ENCODE measurements at places on chromosomes 6 and 20.

GRCh38 chr20:62812907-62813200 is 4.0 kb upstream of the COL9A3 start:
- DNase-seq, result no peak

GRCh38 chr6:33442283-33442682 is 12.1 kb upstream of the ZBTB9 start:
- no peak for DNase-seq

DNA sequence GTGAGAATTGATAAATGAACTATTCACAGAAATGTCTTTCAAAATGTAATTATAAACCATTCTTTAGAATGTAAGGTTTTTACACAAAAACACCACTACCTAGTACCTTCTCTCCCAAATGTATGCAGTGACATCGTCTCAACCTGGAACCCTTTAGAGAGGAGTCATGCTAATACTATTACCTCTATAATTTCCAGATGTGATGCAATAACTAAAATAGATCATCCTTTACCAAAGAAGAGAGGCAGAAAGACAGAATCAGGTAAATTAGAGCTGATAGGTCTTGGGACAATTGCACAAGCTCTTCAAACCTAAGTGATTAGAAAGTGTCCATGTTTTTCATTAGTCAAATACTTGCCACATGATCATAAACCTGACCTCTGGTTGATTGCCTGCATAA is 96.7 kb downstream of the HDGFL1 start:
- no peak for DNase-seq

DNA sequence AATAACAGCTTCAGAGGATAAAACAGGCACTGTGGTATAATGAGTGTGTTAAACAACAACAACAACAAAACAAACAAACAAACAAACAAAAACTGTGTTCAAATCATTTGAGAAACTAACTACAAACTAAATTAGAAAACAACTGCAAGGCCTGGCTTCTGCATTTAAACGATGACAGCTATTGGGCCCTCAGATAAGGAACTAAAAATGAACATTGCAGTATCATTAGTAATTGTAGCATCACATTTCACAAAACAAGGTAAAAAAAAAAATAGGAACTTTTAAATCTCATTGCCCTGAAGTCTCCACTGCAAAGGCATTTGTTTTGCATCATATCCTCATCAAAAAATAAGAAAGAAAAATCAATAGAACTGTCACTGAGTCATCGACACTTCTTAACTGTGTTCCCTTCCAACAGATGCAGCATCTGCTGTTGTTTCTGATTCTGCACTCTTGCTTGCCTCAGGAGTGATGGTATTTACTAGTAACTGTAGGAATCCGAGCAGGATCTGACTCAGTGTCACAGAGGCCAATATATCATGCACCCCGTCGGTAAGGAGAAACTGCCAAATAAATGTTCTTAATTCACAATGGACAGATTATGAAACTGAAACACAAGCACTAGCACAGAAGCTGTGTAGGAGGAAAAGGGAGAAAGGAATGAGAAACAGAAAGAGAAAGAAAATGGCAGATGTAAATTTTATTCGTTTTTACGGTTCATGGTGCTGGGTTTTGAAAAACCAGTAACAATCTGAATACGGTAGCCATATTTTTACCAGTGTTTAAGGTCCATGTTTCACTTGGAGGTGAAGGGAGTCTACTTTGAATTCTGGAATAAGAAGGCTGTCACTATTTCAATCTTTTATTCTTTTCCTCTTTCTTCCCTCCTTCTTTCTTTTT is 365.7 kb upstream of the EPHA7 start:
- DNase-seq, result no peak

DNA sequence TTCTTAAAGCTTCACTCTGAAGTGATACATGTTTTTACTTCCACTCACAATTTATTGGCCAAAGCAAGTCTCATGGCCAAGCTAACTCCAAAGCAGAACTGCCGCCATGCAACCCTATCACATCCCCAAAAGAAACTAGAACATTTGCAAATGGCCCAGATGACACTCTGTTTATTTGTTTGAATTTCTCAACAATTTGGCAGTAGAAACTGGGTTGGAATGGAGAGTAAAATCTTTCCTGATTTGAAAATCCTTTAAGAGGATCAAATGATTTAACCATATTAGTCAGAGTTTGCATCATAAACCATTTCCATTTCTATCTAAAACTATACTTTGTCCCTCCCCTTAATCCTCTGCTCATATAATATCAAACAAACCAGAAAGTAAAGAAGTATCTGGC is 39.1 kb upstream of the E2F3 start:
- no peak for DNase-seq

- no peak for DNase-seq
These were observed 23.7 kb upstream of the KIF16B start for GRCh38 chr20:16596991-16597390.

DNA sequence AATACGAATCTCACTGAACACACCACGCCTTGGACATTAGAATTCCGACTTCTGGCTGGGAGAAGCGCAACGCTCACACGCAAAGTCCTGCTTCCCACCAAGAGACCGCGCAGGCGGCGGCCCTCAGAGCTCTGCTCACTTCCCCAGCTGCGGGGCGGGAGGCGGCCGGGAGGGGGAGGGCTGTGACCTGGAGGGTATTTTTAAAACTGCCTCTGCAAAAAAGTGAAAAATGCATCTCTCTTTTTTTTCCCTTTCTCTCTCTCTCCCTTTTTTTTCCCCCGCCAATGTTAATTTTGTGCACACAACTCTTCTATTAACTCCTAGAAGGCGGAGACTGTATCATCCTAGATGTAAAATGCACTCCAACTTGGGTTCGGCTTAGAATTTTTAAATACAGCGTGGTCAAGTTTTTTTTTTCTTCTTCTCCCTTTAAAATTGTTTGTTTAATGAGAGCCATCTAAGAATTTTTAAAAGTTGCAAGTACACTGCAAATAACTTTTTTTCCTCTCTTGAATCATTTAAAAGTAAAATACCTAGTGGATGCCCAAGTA is 66.4 kb downstream of the STX11 start:
- no peak for DNase-seq

GRCh38 chr20:1526310-1526709 is 31.2 kb downstream of the SIRPD start:
- no peak for DNase-seq

DNA sequence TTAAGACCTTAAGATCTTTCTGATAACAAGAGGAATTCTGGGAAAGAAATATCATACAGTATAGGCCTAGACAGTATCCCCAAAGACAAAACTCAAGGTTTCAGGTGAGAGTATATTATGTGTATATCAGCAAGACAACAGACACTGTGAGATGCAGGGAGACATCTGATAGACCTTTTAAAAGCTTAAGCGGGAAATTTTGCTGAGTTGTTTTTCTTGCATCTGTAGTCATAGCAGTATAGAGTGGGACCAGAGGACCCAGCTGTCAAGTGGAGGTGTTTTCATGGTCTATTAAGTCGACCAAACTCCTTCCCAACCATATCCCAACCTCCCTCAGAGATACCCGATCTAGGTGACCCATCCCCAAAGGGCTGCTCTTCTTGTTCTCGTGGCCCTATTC is 98.1 kb upstream of the THEMIS start:
- no peak for DNase-seq

DNA sequence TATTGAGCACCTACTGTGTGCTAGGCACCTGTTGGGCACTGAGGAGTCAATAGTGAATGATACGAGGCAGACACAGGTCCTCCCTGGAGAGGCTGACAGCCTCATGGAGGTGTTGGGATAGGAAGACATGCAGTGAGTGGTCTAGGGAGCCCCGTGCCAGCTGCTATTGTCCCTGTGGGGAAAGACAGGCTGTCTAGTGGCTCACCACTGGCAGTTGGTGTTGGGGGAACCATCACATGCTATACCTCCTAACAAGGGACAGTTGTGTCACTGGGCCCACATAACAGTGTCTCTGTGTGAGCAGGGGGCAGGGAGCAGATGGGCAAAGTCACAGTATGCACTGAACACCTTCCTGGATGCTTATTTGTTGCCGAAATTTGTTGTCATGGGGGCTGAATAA is 45.9 kb upstream of the CTNNBL1 start:
- no peak for DNase-seq

GRCh38 chr20:22352019-22352418 is 232.4 kb downstream of the FOXA2 start:
- no peak for DNase-seq

- no peak for DNase-seq
These were observed 4.7 kb upstream of the C6orf132 start for GRCh38 chr6:42147138-42147562.

DNA sequence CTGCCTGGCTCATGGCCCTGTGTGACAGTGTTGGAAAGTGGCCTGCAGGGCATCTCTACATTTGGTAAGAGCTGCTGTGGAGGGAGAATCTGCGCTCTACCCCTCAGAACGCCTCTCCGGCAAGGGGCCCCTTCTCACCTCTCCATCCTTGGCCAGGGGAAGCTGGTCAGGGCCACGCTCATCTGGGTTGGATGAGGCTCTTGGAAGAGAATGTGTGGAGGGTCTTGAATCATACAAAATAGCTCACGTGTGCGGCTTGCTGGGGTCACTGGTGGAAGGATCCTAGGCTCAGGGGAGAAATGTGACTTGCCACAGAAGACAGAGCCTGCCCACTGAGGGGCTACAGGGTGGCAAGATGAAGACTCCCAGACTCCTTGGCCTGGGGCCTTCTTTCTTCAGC is 105.0 kb downstream of the SCML4 start:
- DNase-seq, result no peak

DNA sequence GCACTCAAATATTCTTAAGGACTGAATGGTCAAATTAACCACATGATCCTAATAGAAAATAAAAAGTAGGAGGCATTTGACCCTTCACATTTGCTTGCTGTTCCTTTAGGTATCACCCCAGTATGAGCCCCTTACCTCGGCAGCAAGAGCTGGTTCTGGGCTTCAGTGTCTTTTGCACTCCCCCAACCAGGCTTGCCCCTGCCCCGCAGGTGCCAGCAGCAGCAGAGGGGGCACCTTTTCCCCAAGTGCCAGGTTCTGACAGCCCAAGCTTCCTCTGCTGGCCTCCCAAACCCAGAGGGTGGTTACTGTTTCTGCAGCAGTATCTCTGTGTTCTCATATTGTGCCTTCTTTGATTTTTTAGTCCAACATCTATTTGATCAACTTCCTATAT is 23.2 kb downstream of the UBE2V1 start:
- no peak for DNase-seq

DNA sequence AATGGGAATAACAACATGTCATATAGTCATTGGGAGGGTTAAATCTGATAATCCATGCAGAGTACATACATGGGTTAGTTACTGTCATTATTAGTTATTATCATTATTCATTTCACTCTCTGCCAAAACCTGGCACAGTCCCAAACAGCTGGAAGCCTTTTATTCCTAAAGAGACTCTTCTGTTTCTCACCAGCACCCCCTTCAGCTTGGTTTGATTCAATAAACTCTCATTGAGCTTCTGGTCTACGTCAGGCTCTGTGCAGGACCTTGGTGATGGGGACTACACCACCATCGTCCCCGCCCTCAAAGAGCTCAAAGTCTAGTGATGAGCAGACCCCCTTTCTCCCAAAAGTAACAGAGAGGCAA is 2.3 kb downstream of the KCNK15 start:
- DNase-seq, result no peak

GRCh38 chr6:145506565-145506964 is 228.8 kb downstream of the EPM2A start:
- DNase-seq, result no peak

- DNase-seq, result no peak
These were observed 99.1 kb downstream of the ARMC2 start for GRCh38 chr6:108947114-108947854.

DNA sequence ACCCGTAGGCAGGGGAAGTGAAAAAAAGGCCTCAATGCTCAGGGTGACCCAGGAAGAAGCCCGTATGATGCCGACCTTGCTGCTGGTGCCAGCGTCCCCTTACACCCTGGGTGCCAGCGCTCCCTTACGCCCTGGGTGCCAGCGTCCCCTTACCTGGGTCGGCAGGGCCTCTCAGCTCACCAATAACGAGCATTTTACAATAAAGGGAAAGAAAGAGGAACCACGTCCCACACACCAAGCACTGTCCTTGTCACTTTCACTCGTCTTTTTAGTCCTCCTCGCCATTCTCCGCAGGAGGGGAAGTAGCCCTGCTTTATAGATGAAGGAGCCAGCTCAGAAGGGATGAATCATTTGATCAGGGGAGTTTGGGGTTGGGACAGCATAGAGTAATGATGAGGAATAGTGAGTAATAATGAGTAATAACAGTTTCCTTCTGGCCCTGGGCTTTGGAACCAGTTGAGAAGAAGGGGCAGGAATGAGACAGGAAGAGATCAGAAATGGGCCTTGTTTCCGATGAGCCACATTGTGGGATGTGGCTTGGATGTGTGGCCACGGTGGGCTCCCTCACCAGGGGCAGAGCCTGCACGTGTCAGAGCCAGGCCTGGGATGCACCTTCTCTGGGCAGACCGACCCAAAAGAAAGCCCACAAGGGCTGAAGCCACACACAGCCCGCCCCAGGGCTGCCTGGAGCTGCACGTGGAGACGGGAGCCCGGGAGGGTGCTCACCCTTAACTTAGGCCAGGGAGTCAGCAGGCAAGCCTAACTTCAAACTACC is 75.7 kb downstream of the SYNJ2 start:
- no peak for DNase-seq

GRCh38 chr6:144778773-144779492 is 493.8 kb downstream of the UTRN start:
- DNase-seq, result no peak

- DNase-seq, result no peak
These were observed 15.6 kb downstream of the SNRPC start for GRCh38 chr6:34772940-34773339.

GRCh38 chr20:47181056-47181862 is 175.2 kb downstream of the ZMYND8 start:
- DNase-seq, result no peak

DNA sequence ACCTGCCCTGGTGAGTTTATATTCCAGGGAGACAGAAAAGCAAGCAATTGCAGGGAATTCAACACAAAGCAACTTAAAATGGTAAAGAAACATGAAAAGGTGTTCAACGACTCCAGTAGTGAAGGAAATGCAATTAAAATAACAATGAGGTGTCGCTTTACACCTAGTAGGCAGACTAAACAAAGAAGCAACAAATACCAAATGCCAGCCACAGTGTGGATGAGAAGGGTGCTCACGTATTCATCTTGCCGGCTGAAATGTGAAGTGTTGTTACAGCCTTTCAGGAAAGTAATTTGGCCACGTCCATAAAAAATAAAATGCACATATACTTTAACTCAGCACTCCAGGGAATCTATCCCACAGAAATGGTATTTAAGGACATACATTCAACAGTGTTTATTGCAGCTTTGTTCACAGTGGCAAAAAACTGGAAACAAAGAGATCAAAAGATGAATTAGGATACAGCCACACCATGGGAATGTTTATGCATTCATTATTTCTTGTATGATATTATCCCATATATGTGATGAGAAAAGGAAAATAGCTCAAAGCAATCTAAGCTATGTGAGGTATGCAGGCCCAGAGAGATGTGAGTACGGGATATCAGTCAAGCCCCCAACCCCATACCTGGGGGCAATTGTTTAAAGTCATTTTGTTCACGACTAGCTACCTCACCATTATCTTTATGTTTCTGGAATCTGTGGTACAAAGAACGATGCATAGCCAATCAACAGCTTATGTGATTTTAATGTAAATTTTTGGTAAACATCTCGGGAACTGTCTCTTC is 266.0 kb upstream of the SOX4 start:
- DNase-seq, result no peak

GRCh38 chr20:50056408-50056926 is 56.5 kb downstream of the UBE2V1 start:
- DNase-seq, result no peak
